NK-92 treated with Interleukin-12 subunit alpha and Interleukin-12 subunit beta, amount 100 ng/mL, for 24 hours (cell line): ENCODE measurements at places on chromosomes 11 and 22.

GRCh38 chr11:108663154-108663877 lies 1.6 kb upstream of the DDX10 start:
- DNase-seq: no peak

GRCh38 chr11:59285716-59286260 lies 72.9 kb upstream of the OR5AN1 start:
- DNase-seq: no peak

GRCh38 chr11:11011617-11012016 lies 153.8 kb upstream of the ZBED5 start:
- no peak for DNase-seq

DNA sequence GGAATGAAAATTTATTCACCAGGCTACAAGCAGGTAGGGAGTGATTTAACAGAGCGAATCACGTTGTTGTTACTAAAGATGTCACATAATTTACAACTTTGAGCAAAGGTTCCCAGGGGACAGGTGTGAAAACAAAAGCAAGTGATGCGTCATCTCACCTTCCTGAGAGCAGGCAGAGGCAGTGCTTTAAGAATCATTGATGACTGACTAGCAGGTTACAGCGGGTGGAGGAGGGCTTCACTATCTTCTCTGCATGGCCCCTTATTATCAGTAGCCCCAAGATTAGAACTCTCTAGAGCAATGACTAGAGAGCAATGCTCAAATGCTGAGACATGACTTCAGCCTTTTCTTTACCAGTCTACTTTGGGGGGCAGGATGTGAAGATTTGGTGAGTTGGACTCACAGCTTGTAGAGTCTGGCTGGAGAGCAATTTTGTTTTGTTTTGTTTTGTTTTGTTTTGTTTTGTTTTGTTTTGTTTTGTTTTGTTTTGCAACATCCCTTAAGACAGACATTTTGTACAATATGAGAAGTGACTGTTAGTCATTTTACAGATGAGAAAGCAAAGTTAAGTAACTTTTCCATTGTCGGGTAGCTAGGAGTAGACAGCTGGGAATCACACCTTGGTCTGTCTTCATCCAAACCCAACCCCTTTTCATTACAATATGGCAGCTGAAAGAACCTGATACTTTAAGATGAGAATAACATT lies 84.8 kb downstream of the SLC1A2 start:
- peak; percentile 13 for DNase-seq

- DNase-seq: no peak
Observed at GRCh38 chr11:104907521-104908185, 9.4 kb upstream of the CASP12 start.

DNA sequence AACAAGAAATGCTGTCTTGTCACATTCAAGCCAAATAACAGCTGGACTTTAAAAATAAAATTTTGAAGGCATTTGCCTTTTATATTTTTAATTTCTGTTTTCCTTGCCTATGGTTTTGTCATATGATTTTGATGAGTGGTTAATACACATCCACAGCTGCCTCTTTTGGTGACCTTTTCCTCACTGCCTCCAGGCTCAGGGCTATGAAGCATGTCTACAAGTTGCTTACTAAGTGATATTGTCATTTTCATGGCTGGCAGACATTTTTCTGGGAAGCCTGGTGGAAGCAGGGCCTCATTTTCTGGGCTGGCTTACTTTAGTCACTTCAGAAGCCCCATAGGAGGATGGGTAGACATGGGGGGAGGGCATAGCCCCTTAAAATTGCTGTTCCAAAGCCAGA lies 344.9 kb downstream of the SOX6 start:
- no peak for DNase-seq

DNA sequence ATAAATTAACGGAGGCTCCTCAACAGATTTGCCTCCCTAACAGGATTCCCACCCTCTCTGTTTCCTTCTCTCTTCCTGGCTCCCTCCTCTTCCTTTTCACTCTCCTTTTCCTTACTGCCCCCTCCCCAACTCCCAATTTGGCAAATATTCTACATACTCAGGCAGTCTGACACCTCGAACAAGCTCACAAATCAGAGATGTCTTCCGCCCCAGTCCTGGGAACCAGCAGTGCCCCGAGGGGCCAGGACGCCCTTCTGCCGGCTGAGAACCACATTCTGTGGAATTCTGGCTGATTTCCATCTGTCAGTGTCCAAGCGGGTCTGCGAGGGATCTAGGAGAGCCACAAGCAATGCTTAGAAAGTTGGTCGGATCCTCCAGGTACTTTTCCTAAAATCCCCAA lies 94.0 kb downstream of the NTM start:
- DNase-seq: no peak
